PC-9 (cell line): ENCODE measurements at places on chromosomes 6 and 20.

DNA sequence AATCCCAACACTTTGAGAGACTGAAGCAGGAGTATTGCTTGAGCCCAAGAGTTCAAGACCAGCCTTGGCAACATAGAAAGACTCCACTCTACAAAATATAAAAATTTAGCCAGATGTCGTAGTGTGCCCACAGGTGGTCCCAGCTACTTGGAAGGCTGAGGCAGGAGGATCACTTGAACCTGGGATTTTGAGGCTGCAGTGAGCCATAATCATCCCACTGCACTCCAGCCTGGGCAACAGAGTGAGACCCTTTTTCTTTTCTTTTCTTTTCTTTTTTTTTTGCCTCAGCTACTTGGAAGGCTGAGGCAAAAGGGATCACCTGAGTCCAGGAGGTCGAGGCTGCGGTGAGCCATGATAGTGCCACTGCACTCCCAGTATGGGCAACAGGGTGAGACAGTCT, 17.9 kb downstream of the FASTKD5 start:
- no peak for DNase-seq

DNA sequence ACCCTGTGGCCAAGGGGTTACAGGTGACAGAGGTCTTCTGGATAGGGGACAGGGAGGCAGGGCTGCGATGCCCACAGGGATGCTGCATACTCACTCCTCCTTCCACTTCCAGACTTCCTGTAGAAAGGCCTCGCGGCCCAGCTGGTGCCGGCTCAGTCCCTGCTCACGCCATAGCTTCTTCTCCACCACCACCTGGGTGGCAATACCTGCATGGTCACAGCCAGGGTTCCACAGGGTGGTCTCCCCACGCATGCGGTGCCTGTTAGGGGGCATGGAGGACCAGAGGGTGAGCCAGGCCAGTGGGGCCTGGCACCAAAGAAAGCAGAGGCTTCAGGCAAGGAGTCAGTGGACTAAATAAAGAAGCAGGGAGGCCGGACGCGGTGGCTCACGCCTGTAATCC, 8.3 kb upstream of the VWA7 start:
- DNase-seq = no peak

- DNase-seq = no peak
Observed at GRCh38 chr6:135738636-135739035, 112.9 kb upstream of the PDE7B start.

DNA sequence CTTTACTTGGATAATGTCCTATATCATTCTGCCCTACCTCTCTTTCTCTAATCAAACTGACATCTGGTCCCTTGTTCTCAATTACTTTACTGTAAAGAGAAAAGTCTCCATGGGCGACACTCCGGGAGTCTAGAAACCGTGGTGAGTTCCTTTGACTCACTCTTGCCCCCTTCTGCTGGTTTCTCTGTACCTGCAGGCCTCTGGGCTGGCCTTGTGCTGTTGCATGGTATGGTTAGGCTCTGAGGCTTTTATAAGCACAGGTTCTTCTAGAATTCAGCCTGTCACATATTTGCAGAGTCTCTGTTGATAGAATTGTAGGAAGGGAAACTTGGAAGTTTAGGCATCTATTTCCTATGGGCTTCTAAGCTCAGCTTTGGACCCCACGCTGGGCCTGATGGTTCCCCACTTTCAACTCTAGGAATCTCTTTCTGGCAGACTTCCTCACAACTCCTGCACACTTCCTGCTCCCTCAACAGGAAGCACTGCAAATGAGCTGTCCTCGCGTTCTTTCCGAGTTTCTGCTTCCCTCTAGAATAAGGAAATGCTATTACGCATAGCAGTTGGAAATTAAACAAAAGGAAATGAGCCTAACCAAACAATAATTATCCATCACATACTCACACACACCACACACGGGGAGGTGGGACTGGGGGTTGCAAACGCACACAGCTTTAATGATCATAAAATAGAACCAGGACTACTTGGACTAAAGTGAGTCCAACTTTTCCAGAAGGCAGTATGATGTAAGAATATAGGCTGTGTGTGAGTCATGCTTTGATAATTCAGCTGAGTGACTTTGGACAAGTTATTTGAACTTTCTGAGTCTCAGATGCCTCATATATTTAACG, 683.3 kb downstream of the QKI start:
- no peak for DNase-seq

GRCh38 chr20:61450549-61450948, 198.5 kb downstream of the CDH4 start:
- no peak for DNase-seq

GRCh38 chr20:23298926-23299672, 51.5 kb upstream of the NXT1 start:
- no peak for DNase-seq

- no peak for DNase-seq
Observed at GRCh38 chr6:158278004-158278403, 34.3 kb upstream of the TULP4 start.

DNA sequence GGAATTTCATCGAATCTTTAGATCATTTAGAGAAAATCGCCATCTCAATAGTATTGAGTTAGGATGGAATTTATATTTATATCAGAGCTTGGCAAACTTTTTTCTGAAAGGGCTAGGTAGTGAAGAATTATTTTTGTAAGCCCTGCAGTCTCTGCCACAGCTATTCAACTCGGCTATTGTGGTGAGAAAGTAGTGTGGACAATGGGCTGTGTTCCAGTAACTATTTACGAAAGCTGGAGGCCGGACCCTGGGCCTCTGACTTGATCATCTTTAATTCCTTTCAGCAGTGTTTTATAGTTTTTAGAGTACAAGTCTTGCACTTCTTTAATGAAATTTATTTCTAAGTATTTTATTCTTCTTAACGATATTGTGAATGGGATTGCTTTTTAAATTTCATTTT, 201.5 kb downstream of the FARS2 start:
- DNase-seq = no peak

- no peak for DNase-seq
Observed at GRCh38 chr6:49342410-49342809, 120.6 kb downstream of the MMUT start.

DNA sequence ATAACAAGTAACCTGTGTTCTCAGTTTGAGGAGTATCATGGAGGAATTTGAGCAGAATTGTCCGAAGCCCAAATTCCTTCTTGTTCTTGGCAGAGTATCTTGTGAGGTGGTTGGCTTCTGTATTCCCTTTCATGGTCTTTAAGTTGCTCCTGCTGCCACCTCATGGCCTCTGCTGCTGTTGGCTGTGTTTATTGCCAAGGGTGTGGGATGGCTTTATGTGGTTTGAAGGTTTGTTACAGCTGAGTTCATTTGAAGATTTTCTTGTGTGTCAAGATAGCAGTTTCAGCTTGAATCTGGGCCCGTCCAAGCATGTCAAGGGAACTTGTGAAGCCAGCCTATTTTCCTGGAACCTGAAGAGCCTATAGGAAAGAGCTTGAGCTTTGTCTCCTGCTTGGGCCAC, 20.2 kb upstream of the TTK start:
- DNase-seq = no peak

DNA sequence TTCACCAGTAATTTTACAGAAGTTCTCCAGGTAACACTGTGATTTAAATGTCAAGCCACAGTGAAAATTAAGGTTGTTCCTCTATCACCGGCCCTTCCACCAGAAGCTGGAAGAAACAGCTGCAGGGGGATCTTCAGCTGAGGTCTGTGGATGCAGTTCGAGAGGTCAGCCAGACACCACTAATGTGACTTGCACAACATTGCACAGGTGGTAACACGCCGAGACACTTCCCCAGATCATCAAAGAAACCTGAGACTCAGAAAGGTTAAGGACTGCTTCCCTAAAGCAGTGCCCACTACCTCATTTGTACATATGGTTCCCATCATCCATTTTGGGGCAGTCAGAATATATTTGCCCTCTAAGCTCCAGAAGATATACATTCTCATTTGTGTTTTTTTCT, 8.1 kb upstream of the SERPINB9 start:
- DNase-seq = no peak

DNA sequence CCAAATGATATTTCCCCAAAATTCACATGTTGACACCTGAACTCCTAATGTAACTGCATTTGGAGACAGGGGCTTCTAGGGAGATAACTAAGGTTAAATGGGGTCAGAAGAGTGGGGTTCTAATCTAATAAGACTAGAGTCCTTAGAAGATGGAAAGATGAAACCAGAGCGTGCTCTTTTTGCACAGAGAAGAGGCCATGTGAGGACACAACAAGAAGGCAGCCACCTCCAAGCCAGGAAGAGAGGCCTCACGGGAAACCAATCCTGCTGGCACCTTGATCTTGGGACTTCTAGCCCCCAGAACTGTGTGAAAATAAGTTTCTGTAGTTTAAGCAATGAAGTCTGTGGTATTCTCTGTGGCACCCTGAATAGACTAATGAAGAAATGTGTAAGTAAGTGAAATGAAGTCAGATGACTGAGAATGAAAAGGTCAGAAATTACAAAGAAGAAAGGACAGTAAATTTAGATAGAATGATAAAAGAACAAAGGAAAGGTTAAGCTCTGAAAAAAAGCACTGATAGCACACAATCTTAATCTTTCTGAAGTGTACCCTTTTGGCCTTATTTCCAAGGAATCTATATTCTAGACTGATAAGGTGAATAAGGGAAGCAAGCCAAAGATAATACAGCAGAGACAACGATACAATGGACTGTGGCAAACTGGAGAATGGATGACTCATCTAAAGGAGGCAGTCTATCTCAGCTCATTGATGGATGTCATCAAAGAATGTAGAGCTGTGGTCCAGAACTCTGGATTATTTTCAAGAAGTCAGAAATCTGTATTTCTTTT, 110.4 kb downstream of the MYB start:
- DNase-seq = no peak

DNA sequence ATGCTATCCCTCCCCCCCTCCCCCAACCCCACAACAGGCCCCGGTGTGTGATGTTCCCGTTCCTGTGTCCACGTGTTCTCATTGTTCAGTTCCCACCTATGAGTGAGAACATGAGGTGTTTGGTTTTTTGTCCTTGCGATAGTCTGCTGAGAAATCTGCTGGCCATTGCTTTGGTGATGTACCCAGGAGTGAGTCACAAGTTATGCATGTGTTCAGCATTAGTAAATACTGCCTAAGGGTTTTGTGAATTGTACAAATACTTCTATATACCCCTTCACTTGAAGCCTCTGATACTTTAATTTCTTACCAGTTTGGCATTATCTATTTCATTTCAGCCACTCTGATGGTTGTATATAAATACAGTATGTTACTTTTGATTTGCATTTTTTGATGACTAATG, 711.3 kb upstream of the GJE1 start:
- peak; percentile 64 for DNase-seq

GRCh38 chr6:151257985-151258445, 18.2 kb downstream of the AKAP12 start:
- DNase-seq = no peak

DNA sequence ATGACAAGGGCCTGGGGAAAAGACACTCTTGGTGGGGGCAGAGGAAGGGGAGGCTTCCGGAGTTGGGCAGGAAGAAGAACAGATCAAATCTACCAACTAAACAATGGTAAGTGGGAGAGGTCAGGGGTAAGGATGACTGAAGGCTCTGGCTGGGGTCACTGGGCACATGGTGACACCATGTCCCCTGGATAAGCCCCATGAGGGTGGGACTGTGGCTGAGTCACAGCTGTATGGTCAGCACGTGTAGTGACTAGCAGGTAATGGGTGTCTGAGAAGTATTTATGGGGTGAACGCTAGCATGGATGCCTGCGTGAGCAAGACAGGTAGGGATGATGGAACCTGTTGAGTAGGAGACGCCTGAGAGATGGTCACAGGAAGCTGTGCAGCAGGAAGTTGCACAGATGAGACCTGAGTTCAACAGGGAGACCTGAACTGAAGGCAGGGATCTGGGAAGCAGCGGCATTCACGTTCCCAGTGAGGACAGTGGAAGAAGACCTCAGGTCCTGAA, 64.5 kb upstream of the SNX9 start:
- no peak for DNase-seq

GRCh38 chr6:18439581-18439980, 52.4 kb downstream of the RNF144B start:
- peak; percentile 62 for DNase-seq

DNA sequence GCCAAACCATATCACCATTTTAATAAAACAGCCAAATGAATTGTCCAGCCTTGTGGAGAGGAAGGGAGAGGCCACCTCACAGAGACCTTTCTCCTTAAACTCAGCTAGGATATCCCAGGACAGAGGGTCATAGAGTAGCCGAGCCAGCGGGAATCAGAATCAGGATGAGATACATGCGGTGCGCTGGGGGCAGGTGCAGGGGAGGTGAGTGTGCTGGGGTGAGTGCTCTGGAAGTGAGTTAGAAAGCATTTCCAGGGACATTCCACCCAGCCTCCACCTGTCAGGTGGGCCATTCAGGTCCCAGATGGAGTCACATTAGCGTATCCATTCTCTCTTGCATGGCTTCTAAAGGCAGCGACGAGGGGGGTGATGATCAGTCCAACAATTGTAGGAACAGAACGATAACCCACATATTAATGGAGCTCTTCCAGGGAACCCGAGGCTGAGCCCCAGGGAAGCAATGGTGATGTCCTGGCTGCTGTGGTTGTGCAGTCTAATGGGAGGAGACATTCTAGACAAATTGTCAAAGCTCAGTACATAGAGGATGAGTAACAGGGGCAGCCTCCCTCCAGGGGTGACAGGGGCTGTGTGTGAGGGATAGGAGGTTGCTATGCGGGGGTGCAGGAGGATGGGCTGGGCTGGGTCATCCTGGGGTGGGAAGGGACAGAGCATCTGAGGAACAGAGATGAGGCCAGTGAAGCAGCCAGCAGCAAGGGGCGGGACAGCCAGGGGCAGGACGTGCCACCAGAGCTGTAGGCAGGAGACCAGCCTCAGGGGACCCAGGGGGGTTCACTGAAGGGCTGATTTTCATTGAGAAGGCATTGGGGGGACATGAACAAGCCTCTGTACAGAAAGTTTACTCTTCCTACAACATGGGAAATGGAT, 88.7 kb upstream of the FRMD1 start:
- no peak for DNase-seq

DNA sequence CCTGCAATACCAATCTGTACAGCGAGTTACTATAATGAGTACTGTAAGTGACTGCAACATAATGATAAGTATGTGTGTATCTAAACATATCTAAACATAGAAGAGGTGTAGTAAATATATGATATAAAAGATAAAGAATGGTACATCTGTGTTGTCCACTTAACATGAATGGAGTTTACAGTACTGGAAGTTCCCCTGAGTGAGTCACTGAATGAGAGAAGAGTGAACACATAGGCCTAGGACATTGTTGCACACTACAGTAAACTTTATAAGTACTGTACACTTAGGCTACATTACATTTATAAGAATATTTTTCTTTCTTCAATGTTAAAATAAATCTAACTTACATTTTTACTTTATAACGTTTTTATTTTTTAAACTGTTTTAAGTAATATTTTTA, 380.4 kb downstream of the MMUT start:
- no peak for DNase-seq

GRCh38 chr6:13538084-13538483, 36.3 kb upstream of the SIRT5 start:
- DNase-seq = peak; percentile 46

DNA sequence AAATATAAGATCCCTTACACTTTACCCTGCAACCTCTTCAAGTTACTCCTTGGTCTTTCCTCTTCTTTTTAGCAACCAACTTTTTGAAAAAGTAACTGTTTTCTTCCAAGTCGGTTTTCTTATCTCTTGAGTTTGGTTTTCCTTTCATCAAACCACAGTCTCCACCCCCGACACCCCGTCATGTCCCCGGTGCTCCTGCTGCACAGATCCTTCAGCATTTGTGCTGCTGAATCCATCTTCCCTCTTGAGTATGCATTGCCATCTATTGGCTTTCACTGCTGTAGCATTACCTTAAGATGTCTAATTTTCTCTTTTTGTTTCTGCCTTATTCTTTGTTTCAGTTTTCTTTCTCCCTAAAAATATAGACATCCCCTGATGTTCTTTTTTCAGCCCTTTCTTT, 11.9 kb upstream of the TNFRSF21 start:
- DNase-seq = no peak
